ENCODE measurements at places on chromosomes 4 and X. TPM values are rescaled to one million over a fixed set of nuclear protein-coding genes. Genes with fewer than 3 reads are reported as not detected.

HMX1 gene
- not detected for total RNA-seq

GRCh38 chr4:24561438-24562139 is 22.8 kb downstream of the DHX15 start:
- no peak for DNase-seq

- no peak for DNase-seq
These were observed 1.3 kb downstream of the PCDH7 start for GRCh38 chr4:30721185-30722091.

GPC4 gene
- 17.7 TPM for total RNA-seq

NDP gene
- 29.2 TPM for total RNA-seq

LNX1 gene
- 0.39 TPM for total RNA-seq

GRCh38 chr4:113604955-113605354 is 156.6 kb downstream of the CAMK2D start:
- no peak for DNase-seq

- peak; percentile 27 for DNase-seq
These were observed 1.2 kb downstream of the USP46 start for GRCh38 chr4:52657618-52658501.

NUDT10 gene
- total RNA-seq: not detected

GPC3 gene
- total RNA-seq: not detected

All from M059J (cell line).